ENCODE measurements at places on chromosomes 11 and 22.

GRCh38 chr22:44395118-44396005 is 82.6 kb upstream of the SHISAL1 start:
- DNase-seq = peak; percentile 30

DNA sequence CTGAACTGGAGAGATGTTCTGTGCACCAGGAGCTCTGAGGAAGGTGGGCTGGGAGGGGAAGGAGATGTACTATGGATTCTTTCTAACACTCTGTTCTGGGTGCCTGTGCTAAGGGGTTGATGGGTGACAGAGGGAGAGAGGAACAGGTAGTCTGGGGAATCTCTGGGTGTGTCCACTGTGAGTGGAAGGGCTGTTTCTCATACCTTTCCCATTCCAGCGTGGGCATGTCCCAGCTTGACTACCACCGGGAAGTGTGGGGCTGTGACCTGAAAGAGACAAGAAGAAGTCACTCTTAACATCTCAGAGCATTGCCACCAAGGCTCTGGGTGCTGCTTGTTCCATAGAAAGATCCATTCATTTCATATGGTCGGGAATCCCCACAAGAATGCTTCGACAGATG is 121.9 kb downstream of the FBXO7 start:
- no peak for DNase-seq

DNA sequence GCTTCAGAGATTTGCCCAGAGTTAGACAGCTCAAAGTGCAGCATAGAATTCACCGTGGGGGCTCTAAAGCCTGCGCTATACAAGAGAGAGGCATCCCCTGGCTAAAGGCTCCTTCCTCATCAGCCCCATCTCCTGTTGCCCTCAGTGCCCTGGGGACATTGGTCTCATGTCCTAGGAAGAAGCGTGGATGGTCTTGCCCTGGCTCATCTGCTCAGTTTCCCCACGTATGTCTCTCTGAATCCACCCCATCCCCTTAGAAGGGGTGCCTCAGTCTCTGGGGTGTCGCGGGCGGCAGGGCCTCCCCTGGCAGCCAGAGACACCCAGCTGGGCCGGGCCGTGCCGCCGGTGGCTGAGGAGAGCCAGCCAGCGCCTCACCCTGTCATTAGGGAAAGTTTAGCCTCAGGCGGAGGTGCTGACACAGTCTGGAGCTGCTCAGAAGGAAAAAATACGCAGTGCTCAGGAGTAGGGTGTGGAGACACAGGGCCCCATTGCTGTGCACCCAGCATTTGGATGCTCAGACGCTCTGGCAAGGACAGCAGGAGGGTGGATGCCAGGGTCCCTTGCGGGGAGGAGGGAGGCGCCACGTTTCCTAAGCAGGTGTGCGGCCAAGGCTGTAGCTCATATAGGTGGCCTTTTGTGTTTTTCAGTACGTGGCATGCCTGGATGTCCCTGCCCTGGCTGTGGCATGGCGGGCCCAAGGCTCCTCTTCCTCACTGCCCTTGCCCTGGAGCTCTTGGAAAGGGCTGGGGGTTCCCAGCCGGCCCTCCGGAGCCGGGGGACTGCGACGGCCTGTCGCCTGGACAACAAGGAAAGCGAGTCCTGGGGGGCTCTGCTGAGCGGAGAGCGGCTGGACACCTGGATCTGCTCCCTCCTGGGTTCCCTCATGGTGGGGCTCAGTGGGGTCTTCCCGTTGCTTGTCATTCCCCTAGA is 1.3 kb downstream of the SLC39A13 start:
- peak; percentile 37 for DNase-seq

- DNase-seq = no peak
Observed at GRCh38 chr11:45163956-45164575, 17.6 kb downstream of the PRDM11 start.

DNA sequence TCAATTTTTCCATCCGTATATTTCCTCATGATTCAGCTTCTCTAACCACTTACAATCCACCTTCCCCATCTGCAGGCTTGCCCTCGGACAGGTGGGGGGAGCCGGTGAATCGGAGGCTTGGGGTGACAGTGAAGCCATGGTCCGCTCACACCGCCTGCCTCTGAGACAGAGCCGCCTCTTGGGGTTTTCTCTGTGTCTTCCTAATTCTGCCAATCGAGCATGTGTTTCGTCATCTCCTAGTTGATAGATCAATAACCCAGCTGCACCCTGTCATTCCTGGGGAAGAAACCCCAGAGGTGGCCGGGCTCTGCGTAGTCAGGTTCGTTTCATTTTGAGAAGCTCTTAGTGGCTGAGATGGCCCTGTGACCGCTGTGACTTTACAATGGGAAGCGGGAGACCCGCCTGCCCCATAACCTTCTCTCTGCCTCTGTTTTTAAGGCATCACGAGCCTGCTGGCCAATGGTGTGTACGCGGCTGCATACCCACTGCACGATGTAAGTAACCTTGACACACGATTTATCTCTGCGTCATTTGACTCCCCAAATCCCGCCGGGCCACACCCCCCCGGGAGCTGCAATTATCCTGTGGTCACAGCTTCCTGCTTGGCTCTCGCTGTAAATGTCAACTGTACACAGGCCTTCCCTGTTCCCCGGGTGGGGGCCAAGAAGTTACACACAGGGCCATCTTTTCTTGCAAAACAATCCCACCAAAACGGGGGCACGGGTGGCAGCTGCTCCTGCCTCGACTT is 33.3 kb downstream of the ANO1 start:
- DNase-seq = peak; percentile 77

- DNase-seq = no peak
Observed at GRCh38 chr22:47691152-47691895, 928.9 kb downstream of the TBC1D22A start.

GRCh38 chr11:131411636-131412035 is 41.2 kb downstream of the NTM start:
- no peak for DNase-seq

GRCh38 chr22:41508770-41509170 is 35.5 kb downstream of the POLR3H start:
- peak; percentile 62 for DNase-seq

- DNase-seq = peak; percentile 87
Observed at GRCh38 chr22:44351685-44352377, 39.1 kb upstream of the SHISAL1 start.

GRCh38 chr11:131770801-131771200 is 400.4 kb downstream of the NTM start:
- DNase-seq = no peak

- DNase-seq = no peak
Observed at GRCh38 chr11:103870821-103871309, 165.6 kb upstream of the DDI1 start.

GRCh38 chr11:2989006-2989405 is 3.1 kb downstream of the NAP1L4 start:
- no peak for DNase-seq

GRCh38 chr22:50165436-50166123 is 5.0 kb upstream of the PANX2 start:
- no peak for DNase-seq

GRCh38 chr11:62880231-62880802 is 379 bp upstream of the SLC3A2 start:
- no peak for DNase-seq

DNA sequence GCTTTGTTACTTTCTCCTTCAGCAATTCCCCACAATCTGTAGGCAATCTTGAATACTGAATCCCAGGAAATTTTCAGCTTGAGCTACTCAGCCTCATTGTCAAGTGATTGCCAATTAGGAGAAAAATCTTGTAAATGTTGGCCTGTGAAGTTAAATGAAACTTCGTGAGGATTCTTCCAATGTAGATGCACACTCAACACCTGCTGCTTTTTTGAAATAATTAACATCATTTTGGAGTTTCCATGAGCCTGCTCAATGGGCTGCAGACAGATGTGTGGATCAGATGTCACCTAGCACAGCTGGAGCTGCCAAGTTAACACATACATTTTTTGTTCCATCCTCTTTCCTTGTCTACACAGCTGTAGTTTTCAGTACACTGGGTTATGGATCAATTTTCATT is 645.6 kb upstream of the LUZP2 start:
- DNase-seq = no peak

GRCh38 chr11:18012122-18012905 is 533 bp downstream of the SERGEF start:
- peak; percentile 80 for DNase-seq

- DNase-seq = peak; percentile 19
Observed at GRCh38 chr22:35230417-35230816, 26.9 kb upstream of the HMGXB4 start.

DNA sequence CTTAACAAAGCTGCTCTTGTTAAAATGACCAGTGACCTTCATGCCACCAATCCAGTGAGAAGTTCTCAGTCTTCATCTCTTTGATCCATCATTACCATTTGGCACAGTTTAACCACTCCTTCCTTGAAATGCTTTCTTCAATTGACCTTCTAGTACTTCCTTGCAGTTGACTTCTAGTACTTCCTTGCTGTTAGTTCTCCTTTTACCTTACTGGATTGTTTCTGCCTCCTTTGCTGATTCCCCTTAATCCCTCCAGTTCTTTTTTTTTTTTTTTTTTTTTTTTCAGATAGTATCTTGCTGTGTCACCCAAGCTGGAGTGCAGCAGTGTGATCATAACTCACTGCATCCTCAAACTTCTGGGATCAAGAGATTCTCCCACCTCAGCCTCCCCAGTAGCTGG is 66.0 kb upstream of the HORMAD2 start:
- DNase-seq = no peak

- DNase-seq = no peak
Observed at GRCh38 chr11:113623114-113623513, 83.0 kb downstream of the TMPRSS5 start.

GRCh38 chr11:73164803-73165540 is 22.9 kb upstream of the FCHSD2 start:
- no peak for DNase-seq

DNA sequence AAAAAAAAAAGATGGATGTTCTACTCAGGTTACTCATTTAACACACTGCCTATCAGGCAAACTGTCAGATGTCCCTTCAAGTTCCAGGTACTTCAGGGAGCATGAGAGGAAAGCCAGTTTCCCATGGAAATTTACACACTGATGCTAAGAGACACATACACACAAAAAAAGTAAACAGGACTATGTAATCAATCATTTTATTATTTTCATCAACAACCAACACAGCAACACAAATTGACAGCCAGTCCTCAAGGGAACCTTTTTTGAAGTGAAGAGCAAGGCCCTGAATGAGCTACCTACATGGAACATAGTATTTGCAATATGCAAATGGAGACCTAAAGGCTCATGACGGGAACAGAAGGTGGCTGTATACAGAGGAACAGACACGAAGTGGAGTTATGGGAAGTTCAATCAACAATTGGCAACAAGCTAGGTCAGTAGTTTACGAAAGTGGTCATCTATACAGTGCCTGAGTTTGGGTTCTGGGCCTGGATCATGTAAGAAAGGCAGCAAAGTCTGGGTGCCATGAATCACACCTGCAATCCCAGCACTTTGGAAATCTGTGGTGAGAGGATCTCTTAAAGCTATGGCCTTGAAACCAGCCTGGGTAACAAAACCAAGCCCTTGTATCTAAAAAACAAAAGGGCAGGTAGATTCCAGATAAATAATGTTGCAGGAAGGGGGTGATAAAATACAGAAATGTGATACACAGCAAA is 12.6 kb upstream of the WDR74 start:
- DNase-seq = no peak

DNA sequence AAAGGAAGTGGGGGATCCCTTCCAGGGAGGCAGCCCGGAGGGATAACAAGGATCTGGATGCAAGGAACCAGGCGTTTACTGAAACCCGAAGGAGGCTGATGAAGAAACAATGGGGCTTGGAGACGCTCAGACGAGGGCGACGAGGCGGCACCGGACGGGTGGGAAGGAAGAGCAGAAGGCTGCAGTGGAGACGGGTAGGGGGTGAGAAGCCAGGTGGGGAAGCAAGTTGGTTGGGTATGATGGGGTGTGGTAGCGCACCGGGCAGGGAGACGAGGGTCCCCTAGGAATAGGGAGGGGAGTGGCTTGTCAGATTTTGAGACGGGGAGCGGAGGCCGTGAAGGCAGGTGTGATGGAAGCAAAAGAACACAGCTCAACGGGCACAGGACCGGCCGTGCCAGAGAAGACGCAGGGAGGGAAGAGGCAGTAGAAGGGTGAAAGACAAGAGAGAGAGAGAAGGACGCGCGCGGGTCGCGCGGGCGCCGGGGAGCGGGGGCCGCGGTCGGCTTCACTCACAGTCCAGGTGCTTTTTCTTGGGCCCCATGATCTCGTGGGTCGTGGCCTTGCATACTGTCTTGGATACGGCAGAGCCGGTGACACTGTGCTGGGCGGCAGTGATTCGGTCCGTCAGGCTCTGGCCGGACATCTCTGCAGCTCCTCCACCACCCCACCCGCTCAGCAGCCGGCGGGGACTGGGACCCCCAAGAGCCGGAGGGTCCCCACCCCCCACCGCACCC is 579 bp downstream of the PICALM start:
- peak; percentile 74 for DNase-seq

DNA sequence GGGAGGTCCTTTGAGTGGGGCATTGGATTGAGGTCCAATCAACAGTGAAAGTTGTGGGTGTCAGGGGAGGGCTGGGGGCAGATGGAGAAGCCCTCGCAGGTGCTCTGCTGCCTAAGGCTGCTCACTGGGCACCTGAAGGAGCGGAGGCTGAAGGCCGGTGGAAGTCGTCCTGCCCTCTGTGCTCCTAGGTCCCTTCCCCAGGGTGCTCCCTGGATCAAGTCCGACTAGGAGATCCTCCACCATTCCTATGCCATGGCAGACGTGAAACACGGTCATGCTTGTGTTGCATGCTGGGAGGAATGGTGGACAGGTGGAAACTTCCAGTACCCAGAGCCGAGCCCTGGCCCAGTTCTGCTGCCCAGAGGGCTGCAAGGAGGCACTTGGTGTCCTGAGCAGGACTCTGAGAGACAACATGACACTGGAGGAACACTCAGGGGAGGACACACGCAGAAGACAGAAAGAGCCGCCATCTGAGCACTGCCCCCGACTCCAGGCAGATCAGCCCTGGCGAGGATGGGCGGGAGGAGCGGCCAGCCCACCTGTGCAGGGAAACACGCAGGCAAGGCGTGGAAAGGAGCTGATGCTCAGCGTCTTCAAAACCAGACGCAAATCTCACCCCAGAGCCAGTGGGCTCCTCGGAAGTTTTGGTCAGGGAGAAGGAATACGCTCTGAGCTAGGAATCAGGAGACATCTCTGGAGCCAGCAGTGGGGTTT is 786.8 kb downstream of the BRD1 start:
- DNase-seq = no peak

DNA sequence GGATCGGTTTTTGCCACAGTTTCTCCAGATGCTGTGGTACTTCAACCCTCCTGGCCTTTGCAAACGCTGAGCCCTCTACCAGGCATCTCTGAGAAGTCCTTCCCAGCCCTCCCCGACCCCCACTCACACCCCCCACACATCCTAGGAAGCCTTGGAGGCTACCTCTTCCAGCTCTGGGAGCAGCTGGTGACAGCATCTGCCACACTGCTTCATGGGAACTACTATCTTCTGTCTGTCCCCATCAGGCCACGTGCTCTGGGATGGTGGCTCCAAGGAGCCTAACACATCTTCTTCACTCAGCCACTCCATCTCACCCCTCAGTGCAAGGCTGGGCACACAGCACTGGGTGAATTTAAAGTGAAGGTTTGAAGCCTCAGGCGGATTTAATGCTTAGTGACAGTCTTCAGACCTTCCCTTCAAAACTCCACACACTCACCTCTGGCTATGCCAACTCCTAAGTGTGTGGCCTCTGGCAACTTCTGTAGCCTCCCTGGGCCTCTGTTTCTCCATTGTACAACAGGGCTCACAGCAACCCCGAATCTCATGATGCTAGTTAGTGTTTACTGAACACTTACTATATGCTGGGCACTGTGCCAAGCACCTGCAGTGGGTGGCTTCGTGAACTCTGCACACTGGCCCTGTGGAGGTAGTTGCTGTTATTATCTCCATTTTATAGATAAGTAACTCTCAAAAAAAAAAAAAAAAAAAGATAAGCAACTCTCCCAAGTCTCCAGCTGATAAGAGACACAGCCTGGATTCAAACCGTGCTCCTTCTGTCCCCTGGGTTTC is 7.3 kb upstream of the TP53I11 start:
- no peak for DNase-seq
